ENCODE measurements at places on chromosomes 4 and X. TPM values are rescaled to one million over a fixed set of nuclear protein-coding genes. Genes with fewer than 3 reads are reported as not detected.

DNA sequence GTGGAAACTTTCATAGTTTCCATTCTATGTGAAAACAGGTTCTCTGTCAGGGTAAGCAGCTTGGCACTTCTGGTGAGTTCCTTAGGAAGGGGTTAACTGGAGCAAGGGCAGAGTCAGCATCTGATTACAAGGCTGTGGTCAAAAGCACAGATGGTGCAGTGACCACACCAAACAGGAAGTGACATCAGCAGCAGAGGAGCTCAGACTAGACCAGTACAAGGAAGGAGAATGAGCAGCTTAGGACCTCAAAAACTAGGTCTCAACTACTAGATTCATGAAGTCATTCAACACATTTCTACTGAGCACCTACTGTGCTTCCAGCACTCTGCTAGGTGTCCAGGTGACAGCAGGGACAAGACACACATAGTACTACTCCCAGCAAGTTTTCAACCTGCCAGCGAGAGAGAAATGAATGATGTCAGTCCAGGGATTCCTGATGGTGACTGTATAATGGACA lies 130.2 kb downstream of the AMELX start:
- peak; percentile 68 for DNase-seq

The NUP62CL gene
- not detected for total RNA-seq

DNA sequence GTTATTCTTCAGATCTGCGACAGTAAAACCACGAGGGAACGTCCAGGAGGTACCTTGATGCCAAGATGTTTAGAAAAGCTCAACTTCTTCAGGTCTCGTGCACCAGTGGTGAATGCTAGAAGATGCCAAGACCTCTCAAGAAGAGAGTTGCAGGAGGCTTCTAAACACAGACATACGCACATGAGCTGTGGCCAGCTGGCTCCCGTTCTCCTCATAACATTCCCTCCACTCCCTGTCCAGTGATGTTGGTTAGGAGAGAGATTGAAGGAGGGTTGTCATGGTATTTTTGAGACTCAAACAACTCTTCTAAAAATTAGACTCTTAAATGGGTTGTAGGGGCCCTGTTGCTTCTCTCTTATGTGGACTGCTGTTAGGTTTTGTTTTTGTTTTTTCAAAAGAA lies 184.3 kb downstream of the QDPR start:
- DNase-seq = peak; percentile 19

DNA sequence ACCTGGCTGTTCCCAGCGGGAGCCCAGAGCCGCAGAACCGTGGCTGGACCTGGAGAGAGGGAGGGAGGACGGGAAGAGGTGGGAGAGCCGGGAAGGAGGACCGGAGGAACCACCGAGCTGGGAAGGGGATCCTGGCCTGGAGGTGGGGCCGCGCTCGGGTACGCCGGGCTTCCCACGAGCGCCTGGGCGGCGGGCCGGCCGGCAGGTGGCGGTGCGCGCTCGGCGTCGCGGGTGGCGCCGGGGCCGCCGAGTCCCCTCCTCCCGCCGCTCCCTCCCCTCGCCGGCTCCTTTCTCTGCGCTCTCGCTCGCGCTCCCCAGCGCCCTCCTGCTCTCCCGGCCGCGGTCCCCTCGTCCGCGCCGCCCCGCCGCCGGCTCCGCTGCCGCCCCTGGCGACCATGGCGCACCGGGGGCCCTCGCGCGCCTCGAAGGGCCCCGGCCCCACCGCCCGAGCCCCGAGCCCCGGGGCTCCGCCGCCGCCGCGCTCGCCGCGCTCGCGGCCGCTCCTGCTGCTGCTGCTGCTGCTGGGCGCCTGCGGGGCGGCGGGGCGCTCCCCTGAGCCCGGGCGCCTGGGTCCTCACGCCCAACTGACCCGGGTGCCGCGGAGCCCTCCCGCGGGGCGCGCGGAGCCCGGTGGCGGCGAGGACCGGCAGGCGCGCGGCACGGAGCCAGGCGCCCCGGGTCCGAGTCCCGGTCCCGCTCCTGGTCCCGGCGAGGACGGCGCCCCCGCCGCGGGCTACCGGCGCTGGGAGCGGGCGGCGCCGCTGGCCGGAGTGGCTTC lies at the start of gene SORCS2:
SORCS2 (plus strand) TSS at position 287 of the 778 bp plus-strand sequence.
- peak; percentile 41 for DNase-seq

DNA sequence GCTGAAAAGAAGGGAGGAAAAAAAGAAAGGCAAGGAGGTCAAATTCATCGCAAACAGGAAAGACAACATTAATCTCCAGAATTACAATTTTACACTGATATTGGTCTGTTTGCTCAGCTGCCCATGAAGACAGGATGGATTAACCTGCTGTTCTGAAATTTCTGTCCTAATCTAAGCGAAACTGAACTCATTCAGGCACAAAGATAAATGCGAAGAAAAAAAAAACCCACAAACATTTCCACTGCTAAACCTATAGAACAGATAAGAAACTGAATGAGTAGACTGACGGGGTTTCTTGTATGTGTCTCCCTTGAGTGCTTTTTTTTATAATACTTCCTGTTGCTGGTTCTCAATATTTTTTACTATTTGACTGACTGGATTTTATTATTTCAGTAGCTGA lies 251.8 kb upstream of the FTHL17 start:
- DNase-seq = no peak

The FGG gene
- not detected for total RNA-seq

DNA sequence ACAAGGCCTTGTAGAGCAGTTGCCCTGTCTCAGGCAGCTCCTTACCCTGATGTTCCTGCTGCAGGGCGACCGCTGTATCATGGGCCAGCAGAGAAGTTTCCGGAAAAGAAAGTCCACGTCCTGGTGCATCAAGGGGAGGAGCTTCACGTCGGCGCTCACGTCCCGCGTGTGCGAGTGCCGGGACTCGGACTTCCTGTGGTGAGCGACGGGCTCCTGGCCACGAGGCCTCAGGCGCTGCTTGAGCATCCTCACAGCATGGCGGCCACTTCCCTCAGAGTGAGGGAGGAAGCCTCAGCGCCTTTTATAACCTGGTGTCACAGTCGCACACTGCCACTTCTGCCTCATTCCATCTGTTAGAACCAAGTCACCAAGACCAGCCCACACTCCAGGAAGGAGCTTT lies 225.5 kb downstream of the AFAP1 start:
- DNase-seq = no peak

The SPANXB1 gene
- total RNA-seq = not detected

The SLITRK4 gene
- total RNA-seq = 8.3 TPM

The RNF150 gene
- total RNA-seq = 0.99 TPM

The SULT1B1 gene
- 1.3 TPM for total RNA-seq

The SCLT1 gene
- 12.4 TPM for total RNA-seq

DNA sequence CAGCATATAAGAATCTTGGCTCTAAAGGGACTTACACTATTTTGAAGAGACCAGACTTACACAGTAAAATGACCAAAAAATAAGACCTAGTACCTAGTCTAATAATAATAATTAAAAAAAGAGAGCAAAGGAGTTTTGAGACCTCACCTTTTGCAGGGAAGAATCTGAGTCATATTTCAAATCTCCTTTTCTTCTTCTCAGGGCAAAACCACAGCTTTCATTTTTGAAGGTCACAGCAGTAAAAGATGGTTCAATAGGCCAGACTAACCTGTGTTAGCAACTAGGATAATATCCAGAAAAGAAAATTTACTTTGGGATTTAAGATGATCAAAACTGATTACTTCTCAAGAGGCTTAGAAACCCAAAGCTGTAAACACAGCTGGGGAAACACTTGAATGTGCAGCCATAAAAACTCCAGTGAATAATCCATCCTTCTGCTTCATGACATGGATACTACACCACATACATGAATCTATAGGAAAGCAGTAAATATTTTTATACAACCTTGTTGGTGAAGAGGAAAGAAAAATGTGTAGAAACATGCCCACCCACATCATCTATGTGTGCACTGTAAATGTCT lies 25.9 kb upstream of the LNX1 start:
- no peak for DNase-seq

DNA sequence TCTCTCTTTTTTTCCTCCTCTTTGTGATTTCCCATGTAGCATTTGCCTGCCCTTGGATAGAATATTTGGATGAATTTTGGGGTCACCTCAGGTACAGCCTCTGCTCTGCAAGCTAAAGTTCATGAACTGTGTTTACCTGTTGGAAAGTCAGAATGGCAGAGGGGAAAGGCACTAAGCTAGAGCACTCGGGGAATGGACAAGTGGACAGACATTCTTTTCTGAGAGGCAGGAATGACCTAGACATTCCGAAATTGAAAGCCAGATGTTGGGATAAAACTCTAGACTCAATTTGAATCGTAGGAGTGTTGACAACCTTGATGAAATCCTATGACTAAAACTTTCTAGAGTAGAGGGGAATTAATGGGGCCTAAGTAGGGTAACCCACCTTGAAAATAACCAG lies 56.1 kb downstream of the LUZP4 start:
- DNase-seq = peak; percentile 43

DNA sequence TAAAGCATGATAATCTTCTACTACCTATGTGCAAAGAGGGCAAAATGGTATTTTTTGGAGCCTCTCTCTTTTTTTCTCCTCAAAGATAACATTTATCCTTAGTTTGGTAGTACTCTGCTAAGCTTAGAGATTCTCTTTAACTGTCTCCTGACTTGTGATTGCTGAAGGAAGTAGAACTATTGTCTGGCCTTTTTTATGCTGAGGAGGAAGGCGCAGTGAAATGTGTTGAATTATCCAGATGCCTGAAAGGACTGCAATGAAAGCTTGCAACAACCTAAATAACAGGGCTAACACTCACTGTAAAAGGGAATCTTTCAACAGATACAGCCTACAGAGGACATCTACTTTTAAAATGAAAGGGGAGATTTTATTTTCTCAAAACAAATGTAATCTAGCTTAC lies 59.5 kb upstream of the CCDC160 start:
- DNase-seq = no peak

DNA sequence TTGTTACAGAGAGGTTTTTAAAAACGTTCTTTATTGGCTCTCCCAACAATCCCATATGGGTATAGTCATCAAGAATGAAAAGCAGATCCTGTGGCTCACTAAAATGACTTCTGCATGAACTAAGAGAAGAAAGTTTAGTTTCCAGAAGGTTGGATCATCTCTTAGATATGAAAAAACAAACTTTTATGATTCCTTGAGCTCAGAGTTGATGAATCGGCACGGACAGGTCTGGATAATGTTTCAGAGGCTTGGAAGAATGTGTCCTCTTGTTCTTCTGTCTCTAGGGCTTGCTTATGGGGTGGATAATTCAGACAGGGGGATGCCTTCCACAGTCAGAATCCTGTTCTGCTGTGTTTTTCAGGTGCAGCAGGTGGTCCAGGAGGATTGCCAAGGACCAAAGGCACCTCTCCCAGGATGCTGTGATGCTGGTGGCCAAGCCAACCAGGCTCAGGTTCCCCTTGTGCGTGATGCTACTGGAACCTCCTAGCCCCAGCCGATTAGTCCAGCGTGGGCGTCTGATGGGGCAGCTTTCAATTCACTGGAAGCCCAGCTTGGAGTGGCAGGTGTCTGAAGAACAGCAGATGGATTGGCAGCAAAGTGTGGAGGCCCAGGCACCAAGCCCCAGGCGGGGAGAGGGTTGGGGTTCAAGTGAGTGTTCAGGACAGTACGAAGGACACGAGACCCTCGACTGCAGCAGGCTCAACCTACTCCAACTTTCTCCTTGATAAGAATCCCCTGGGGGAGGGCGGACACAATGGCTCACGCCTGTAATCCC lies 30.3 kb downstream of the CCKAR start:
- DNase-seq = peak; percentile 39

DNA sequence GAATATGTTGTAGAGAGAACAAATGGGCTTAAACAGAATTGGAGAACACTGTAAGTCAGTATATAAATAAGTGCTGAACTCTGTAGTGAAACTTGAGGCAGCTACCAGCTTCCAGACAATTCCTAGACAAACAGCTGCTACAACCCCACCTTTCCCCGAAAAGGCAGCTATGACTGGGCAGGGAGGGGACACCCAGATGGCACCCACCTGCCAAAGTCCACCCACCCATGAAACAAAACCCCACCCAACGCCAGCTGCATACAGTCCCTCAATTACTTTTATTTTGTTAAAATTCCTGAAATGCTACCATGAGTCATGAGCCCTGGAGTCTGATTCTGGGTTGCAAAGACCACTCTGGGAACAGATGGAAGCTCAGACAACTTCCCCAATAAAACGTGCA lies 24.4 kb downstream of the RELL1 start:
- DNase-seq = peak; percentile 61

GRCh38 chrX:6761251-6761650 lies 226.3 kb upstream of the VCX3A start:
- DNase-seq = no peak

DNA sequence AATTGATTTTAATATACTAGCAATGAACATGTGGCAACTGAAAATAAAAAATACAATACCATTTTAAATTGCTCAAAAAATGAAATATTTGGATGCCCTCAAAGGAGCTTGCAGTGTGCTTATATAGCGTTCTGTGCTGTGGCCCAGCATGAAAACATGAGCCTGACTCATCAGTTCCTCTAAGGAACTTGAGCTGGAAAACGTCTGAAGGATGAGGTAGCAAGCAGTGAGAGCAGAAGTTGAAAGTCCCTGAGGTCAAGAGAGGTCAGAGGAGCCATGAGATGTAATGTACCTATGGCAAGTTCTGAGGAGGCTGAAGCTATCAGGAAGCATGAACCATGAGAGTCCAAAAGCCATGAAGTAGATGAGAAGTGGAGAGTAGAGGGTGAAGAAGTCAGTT lies 59.7 kb downstream of the HMGB3 start:
- no peak for DNase-seq

- DNase-seq = no peak
These were observed 585.1 kb upstream of the FRG1 start for GRCh38 chr4:189355590-189355989.

- DNase-seq = no peak
These were observed 90.9 kb downstream of the ZNF827 start for GRCh38 chr4:145847764-145848163.

- DNase-seq = no peak
These were observed 255.1 kb upstream of the GPRIN3 start for GRCh38 chr4:89562746-89563145.

The CXCL8 gene
- total RNA-seq = 2.4 TPM

The PNMA5 gene
- total RNA-seq = not detected

DNA sequence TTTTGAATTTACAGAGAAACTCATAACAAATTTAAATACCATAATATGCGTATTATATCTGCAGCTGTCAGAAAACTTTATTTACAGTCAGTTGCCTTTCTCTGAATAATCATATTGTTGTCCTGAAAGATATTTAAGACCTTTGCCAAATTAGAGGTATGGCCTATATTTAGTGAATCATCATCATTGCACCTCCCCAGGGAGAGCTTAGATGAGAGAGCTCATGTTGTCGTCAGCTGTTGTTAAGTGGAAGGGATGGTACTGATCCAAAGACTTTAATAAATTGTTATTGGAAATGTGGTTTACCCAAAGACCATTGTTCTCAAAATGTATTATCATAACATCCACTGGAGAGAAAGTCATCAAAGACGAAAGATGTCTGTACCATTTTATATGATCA lies 128.6 kb downstream of the HTR2C start:
- DNase-seq = no peak

DNA sequence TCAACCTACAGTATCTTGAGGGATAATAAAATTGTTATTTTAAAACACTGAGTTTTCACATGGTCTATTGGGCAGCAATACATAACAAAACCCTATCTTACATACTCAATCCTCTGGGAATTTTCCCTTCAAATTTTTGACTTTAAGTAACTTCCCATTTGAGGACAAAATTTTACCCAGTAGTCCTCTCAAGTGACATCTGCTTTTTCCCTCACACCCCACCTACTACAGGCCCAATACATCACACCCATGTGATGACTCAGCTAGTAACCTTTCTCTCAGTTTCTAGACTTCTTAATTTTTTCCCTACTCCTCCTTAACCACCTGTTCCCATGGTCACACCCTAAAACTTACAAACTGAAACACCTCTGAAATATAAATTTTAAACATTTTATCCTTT lies 12.2 kb upstream of the RAP1GDS1 start:
- DNase-seq = no peak

The ELF4 gene
- total RNA-seq = 9.6 TPM
